ENCODE measurements at places on chromosomes 5 and 9.

GRCh38 chr5:173972607-173972924 is 16.4 kb upstream of the C5orf47 start:
- DNase-seq, result no peak

DNA sequence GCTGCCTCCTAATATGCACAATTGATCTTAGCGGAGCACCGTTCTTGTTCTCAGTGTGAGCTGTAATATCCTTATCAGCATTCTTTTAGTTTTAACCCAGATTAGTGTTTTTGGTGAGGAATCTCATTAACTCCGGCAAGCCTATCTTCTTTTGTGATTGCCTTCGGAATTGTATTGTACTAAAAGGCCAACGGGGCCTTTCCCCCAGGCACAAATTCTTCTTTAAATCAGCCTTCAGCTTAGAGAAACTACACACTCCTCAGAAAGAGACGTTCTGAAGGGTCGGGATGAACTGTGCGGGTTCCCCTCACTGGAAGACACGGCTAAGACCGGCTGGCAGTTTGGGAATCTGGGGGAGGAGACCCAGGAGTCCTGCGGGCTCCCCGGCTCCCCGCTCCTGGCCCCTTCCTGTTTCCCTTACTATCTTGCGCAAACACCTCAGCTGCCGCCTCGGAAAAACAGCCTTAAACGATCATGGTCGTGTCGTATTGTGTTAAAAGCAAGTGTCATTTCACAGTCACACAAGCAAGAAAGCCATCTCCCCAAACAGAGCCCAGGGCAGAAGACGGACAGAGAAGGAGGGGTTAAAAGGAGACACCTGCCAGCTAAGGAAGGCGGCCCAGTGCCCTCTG is 353.1 kb upstream of the IRX2 start:
- no peak for DNase-seq

DNA sequence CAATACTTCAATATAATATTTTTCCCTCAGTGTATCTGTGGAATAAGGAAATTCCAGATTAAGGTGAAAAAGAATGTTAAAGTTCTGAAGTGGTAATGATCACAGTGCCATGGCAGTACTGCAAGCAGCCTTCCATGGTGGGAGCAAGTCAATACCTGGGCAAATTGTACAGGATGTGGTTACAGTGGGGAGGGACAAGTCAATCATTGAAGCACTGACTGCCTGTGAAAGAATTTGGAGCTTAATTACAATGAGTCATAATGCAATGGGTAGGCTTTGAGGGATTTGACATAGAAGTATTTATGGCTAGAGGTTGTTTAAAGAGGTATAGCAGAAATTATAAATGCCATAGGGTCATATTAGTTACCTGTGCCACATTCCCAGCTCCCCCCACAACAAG is 786.5 kb upstream of the ACO1 start:
- no peak for DNase-seq

GRCh38 chr5:34618371-34619065 is 37.6 kb upstream of the RAI14 start:
- DNase-seq, result no peak

DNA sequence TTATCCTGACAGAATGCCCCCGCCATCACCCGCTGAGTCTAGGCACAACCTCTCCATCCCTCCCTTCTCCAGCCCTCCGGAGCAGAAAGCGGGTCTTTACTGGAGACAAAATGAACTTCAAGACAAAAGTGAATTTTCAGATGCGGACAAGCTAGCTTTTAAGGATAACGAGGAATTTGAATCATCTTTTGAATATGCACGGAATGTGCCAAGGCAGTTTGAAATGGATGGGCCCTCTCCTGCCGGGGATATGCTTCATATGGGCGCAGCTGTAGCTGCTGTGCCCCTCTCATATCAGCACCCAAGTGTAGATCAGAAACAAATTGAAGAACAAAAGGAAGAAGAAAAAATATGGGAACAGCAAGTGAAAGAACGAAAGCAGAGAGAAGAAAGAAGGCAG is 37.5 kb downstream of the CPLANE1 start:
- no peak for DNase-seq

- DNase-seq, result no peak
Observed at GRCh38 chr9:78407636-78408312, 110.8 kb downstream of the PSAT1 start.

DNA sequence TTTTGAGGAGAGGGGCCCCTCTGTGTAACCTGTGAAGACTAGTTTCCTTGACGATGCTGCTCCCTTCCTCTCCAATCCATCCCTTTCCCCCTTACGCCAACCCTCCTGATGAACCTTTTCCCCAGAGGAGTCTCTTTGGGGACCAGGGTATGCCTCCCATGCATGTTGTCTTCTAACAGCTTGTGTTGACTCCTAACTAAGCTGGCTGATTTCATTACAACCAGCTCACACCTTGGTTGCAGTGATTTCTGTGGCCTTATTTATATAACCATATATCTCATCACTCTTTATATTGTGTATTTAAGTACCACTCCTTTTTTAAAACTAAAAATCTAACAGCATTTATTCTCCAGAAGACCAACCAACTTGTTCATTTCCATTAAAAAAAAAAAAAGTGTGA is 42.5 kb downstream of the SFXN1 start:
- no peak for DNase-seq

DNA sequence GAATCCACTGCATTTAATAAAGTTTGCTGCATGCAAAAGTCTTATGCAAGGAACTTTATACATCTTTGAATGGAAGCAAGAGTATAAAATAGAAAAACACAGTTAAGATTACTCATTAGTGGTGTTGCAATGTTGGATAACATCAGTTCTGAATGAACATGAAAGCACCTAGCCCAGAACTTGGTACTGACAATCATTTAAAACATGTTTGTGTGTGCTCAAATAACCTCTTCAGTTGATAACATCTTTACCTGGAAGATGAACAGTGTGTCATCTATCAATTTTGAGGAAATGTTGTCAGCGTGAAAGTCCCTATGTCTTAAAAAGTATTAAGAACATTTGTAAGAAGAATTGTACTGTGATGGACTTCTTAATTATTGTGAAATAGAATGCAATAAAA is 370.4 kb upstream of the GRAMD2B start:
- DNase-seq, result no peak

GRCh38 chr9:136512651-136513071 is 29.8 kb upstream of the SEC16A start:
- DNase-seq, result no peak

- no peak for DNase-seq
Observed at GRCh38 chr5:125673359-125673950, 749.8 kb upstream of the GRAMD2B start.

All from effector CD4-positive, alpha-beta T cell (primary cell).